ENCODE measurements at places on chromosomes 16 and 17.

GRCh38 chr17:62882878-62883277, 74.8 kb upstream of the MARCHF10 start:
- no peak for DNase-seq

DNA sequence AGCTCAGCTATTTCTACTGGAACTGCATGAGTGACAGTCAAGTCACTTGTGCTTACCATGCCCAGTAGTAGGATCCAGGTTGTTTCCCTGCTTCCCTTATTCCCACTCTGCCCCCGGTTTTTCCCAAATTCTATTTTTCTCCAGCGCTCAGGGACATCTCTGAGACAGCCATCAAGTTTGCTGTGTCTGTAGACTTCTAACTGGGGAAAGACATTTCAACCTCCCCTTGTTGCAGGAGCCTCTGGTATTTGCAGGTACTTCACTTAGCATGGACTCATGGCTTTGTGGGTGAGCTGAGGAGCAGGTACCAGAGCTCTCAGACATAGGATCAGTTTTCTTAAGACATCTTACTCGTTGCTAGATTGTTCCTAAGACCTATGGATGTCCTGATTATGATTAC, 801.6 kb upstream of the RBFOX1 start:
- no peak for DNase-seq

GRCh38 chr17:44417553-44417952, 28.1 kb upstream of the ITGA2B start:
- DNase-seq, result no peak

GRCh38 chr16:17431012-17431411, 39.7 kb downstream of the XYLT1 start:
- DNase-seq, result no peak

DNA sequence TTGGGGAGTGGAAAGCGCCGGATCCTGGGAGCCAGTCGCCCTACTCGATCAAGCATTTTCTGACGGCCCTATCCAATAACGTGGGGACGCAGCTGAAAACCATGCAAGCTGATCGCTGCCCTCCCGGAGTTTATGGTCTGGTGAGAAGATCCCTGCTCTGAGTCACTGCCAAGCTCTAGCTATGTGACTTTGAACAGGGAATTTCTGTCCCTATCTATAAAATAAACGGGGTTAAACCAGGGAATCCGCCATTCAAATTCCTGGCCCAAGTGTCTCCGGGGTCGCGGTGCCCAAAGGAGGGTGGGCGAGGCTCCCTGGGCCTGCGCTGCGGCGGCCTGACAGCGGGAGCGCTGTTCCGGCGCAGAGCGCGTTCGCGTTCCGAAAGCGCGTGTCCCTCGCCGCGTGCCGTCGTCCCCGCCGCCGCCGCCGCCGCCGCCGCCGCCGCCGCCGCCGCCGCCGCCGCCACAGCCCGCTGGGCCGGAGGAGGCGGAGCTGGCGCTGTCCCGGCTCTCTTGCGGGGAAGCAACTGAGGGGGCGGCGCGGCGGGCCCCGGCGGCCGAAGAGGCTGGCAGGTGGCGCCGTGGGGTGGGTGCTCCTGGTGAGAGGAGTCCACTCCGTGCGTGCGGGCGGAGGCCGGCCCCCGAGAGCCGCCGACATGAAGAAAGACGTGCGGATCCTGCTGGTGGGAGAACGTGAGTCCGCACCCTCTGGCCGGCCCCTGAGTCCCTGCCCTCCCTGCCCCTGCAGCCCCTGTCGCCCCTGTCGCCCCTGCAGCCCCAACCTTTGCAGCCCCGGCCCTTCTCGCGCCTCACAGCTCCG, at the start of gene RHOT1:
TSS of gene RHOT1 (plus strand) at position 465 of the 819 bp plus-strand sequence. CDS start at position 656, 191 bp downstream.
- peak; percentile 65 for DNase-seq

GRCh38 chr17:9105068-9105868, 84.0 kb downstream of the NTN1 start:
- DNase-seq, result no peak

DNA sequence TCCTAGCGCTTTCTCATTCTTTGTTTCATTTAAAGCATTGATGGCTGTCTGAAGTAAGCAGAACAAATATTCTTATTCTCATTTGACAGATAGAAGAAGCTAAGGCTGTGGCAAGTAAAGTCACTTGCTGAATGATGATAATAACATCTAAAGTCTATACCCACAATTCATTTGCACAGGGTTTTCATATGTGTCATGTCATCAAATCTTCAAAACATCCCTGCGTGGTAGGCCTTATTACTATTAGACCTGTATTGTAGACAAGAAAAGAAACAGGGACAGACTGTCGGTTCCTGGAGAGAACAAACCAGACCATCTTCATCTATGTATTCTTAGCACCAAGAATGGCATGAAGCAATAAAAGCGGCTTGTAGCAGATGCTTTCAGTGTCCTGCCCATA, 85.9 kb downstream of the ASIC2 start:
- no peak for DNase-seq

DNA sequence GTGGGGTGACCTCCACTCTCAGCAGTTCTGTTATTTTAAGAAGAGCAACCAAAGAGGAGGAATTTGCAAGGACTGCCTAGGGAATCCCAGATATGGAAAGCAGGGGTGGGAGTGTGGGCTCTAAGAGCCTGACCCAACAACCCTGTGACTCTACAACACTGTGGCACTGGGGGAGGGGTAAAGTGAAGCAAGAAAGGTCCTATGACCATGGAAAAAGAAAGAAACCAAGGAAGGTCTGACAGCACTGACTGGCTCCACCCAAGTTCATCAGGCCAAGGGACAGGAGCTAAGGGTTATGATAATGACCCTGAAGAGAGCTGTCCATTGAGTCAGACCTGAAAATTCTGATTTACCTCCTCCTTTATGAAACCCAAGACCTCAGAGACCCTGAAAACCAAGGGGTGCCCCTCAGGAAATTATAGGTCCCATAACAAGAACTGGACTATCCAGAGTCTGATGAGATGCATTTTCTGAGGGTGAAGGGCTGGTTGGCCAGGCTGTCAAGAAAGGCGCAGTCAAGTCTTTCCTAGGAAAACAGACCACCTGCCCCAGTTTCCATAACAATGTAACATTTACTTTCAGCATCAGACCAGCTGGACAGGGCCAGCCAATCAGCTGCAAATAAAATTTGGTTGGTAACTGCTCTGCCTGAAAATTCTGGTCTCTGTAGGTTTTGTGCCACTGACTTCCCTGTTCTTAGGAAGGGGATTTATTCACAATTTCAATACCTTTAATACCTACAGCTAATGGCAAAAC, 53.8 kb upstream of the MTMR4 start:
- DNase-seq, result no peak

- no peak for DNase-seq
Observed at GRCh38 chr17:72361892-72362291, 241.1 kb downstream of the SOX9 start.

DNA sequence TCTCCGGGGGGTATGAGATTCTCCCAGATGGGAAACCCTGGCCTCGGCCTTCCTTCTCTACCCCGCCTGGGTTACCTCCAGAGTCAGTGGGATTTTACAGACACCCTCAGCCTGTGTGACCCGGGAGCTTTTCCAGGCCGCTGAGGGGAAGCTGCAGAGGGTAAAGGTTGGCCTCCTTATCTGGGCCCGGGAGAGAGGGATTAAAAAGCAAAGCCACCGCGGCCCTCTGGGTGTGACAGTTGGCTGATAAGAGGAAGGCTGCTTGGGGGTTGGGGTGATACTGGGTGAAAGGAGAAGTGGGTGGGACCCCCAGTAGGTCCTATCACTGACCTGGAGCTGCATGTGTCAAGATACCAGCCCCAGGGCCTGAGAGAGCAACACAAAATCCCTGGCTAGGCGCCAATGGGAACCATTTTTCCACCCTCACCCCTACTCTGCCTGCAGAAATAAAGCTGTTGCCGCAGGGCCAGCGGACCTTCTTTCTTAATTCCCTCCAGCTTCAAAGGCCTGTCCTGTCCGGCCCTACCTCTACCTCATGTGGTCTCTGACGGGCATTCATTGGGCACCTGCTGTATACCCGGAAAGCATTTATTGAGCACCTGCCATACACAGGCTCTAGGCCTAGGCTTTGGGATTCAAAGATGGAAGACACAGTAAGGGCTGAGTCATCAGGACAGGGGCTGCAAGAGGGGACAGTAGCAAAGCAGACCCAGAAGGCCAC, 77.6 kb upstream of the GSE1 start:
- DNase-seq, result no peak

DNA sequence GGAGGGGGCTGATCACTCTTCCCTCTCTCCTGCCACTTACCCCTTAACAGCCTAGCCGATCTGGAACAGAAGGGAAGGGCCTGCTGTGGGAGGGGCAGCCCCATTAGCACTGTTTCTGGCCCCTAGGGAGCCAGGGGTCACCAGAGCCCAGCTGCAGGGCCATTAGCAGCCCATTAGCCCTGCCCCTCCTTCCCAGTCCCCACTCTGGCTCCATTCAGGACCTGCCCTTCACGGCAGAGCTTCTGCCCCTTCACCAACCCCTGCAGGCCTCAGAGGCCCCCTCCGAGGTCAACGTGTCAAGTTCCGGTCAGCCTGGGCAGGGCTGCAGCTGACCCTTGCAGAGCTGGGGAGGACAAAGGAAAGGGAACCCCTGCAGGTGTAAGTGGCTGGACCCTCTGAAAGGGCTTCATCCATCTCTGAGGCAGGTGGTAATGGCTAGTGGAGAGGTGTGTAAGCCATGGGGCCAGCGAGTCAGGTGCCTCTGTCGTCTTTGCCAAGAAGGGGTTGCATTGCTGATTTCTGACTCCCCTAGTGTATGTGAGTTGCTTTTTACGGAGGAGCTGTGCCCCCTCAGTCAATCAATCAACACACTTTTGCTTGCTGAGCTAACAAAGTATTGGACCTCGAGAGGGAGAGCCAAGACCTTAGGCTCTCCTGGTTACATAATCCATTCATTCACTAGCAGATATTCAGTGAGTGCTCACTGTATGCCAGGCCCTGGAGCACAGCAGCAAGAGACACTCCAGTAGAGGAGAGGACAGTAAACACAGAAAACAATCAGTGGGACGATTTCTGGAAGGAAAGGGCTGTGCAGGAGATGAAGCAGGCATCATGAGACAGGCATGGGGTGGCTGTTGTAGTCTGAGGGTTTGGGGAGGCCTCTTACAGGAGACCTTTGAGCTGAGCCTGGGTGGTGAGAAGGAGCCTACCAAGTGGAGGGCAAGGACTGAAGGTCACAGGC, 18.2 kb upstream of the KCNJ12 start:
- no peak for DNase-seq

DNA sequence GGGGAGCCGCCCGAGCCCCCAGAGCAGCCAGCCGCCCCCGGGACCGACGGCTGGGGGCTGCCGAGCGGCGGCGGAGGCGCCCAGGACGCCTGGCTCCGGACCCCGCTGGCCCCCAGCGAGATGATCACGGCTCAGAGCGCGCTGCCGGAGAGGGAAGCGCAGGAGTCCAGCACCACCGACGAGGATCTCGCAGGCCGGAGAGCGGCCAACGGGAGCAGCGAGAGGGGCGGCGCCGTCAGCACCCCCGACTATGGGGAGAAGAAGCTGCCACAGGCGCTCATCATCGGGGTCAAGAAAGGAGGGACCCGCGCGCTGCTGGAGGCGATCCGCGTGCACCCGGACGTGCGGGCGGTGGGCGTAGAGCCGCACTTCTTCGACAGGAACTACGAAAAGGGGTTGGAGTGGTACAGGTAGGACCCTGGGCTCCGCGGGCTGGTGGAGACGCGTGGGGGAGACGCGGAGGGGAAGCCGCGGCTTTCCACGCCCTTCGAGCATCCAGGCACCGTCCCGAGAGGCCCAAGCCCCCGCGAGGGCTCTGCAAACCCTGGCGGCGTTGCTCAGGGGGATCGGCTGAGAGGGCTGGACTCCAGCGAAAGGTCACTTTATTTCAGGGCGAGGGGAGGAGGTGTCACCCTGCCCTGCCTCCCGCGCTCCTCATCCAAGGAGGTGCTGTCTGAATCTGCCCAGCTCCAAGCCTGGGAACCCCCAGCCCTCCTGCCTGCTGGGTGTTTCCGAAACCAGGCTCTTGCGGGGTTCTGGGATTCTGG, 1.2 kb downstream of the HS3ST4 start:
- no peak for DNase-seq

DNA sequence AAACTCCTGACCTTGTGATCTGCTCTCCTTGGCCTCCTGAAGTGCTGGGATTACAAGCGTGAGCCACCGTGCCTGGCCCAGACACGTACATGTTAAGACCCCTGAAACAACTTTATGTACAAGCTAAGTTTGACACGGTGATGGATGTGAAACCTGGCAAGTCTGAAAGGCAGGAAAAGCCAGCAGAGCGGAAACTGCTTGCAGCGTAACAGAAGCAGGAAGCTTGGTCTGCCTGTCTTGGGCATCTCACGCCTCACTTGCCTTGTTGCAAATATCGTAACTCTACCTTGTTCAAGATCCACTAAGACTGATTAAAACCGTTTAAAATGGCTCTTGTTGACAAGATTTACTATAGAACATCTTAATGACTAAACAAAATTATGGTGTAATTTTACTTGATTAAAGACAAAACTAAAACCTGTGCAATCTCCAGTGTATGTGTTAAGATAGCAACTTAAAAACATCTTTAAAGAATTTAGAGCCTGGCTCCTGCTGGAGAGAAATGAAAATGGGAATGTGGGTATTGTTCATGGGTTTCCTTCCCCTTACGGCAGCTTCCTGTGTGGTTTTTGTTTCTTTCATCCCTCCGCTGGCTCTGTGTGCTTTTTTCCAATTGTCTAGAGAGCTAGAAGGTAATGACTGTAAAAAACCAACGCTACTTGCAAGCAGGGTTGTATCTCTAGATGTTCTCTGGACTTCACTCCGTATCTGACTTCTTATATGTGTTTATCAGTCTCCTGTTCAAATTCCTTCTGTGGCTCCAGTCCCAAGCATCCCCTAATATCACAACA, 477.6 kb downstream of the XYLT1 start:
- DNase-seq, result no peak

- no peak for DNase-seq
Observed at GRCh38 chr16:66204756-66205155, 161.7 kb upstream of the CDH5 start.

GRCh38 chr17:74864866-74865395, 5.2 kb upstream of the GRIN2C start:
- peak; percentile 62 for DNase-seq

DNA sequence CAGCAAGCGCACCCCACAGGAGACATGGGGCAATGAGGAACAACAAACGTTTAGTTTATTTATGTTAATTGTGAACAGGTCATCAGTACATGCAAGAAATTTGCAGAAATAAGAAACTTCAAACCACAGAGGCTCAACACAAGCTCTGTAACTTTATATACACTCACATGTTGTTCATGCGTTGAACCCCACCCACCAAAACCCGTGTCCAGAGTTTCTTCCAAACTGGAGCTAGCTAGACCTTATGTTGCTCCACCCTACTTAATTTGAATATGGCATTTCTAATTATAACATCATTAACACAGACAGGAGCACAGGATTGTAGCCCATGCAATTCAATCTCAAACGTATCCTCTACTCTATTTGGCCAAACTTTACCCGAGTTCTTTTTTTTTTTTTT, 192.1 kb downstream of the ZNF18 start:
- DNase-seq, result no peak

- no peak for DNase-seq
Observed at GRCh38 chr17:18331879-18332278, 16.8 kb downstream of the SMCR8 start.

GRCh38 chr17:45335721-45336120, 18.9 kb upstream of the MAP3K14 start:
- no peak for DNase-seq

GRCh38 chr16:59905131-59905530, 1171.0 kb upstream of the GOT2 start:
- DNase-seq, result no peak
